Type B pancreatic cell (in vitro differentiated cells): ENCODE measurements at places on chromosomes 5 and 9.

- DNase-seq, result no peak
Observed at GRCh38 chr9:111001526-111001925, 36.7 kb downstream of the LPAR1 start.

DNA sequence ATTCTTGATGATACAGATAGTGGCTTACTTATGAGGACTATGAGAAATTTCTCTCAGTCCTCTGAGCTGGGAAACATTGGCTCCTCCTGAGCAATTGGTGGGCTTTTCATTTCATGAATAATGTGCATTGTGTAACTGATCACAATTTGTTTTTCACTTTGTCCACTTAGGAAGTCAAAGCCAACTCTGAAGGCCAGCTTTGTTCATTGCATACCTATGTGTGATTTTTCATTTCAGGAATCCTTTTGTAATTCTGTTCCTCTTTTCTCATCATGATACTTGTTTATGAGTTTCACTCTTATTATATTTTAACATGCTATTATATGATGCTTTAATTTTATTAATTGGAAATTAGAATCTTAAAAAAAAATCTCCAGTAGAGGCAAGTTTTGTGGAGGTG, 483.0 kb downstream of the EBF1 start:
- DNase-seq, result no peak

GRCh38 chr5:122858451-122858850, 13.0 kb downstream of the SNX24 start:
- DNase-seq, result no peak

DNA sequence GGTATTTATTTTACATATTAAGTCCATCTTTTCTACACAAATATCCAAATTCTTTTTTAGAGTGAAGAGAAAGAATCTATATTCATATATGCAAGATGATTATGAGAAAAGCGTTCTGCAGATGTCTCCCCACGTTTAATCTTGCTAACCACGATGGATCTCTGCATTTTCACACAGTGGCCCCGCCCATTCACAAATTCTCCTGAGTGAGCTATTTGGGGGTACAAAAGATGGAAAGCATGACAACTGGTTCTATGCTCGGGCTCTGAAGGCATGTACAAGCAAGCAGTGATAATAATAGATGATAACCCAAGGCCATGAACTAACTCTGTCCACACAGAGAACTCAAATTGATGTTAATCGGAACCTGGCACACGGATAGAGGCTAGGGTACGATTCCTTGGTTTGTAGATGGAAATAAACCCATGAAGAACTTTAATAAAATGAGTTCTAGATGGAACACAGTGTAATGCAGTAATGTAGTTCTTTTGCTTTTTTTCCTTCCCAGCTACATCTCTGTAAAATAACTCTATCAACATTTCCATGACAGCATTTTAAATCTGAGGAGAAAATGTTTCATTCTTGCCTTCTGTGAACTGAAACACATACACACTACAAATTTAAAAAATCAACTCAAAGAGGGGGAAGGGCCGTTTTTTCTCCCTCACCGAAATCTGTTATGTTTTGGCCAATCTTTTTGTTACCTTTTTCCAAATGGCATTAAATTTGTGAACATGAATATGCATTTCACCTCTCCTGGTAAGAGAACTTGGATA, 851.7 kb upstream of the DMAC1 start:
- no peak for DNase-seq

DNA sequence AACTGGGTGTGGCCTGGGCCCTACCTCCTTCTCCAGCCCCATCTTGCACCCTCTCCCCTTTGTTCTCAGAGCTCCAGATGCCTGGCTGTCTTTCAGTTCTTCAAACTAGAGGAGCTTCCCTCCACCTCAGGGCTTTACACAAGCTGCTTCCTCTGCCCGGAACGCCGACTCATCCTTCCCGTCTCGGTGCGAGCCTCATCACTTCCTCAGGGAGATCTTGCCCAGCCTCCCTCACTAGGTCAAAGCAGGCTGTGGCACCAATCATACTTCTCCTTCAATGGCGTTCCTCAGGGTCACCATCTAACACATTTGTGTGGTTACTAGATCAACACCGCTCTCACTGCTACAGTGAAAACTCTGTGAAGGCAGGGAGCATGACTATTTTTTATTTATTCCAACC, 56.2 kb upstream of the ZSWIM6 start:
- no peak for DNase-seq

GRCh38 chr5:169668732-169669131, 31.7 kb downstream of the DOCK2 start:
- no peak for DNase-seq

GRCh38 chr5:74595143-74595925, 45.2 kb downstream of the ENC1 start:
- no peak for DNase-seq

DNA sequence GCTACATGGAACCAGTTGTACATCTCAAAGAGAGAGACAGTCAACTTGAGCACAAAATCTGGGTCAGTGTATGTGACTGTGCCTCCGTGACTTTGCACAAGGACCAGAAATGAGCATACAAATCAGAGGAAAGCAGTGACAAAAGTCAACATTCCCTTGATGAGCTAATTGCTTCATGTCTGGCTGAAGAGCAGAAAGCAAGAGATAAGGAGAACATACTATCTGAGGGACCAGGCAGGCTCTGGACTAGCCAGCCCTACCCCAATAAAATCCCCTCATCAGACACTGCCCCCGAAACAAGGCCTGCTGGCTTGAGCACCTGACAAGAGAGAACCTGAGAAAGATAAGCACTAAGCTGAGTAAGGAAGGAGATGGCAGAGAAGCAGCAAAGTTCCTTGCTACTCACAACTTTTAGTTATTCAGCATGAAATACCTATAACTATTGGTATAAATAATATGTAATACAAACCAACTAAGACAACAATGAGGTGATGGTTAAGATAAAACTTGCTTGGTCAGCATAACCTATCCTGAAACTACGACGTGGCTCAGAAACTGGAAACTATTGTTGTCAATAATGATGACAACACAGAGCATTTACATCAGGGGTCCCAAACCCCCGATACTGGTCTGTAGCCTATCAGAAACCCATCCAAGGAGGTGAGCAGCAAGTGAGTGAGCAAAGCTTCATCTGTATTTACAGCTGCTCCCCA, 9.5 kb downstream of the SIL1 start:
- DNase-seq, result no peak

DNA sequence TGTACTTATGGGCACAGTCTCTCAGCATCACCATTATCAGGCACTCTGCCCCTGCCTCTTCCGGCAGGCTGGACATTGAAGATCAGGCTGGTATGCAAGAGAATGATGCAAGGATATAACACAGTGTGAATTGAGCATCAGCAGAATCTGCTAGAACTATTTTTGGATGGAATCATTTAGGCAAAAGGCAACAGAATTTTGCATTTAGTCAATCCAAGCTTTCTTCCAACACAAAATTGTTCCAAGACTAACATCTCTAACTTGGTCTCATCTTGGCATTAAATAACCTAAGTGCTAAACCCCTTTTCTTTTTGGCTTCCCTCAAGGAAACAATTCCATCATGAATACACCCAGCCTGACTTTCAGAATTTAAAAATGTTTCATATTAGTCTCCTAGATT, 339.9 kb downstream of the PRELID2 start:
- no peak for DNase-seq

GRCh38 chr5:156920042-156920860, 42.8 kb downstream of the TIMD4 start:
- DNase-seq, result no peak

DNA sequence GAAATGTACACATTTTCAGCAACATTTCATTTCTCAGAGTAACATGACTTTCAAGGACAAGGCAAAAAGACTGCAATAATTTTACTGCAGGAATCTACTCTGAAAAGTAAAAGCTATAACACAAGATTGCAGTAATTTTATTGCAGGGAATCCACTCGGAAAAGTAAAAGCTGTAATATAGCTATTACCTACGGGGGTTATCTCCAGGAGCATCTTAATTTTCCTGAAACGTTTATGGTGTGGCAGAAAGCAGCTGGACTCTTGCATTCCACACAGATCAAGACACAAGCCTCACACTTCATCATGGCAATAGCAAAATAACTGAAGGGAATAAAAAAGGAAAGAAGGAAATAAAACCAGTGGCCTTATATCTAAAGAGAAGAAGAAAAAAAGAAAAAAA, 171.2 kb downstream of the TSSK1B start:
- DNase-seq, result no peak

DNA sequence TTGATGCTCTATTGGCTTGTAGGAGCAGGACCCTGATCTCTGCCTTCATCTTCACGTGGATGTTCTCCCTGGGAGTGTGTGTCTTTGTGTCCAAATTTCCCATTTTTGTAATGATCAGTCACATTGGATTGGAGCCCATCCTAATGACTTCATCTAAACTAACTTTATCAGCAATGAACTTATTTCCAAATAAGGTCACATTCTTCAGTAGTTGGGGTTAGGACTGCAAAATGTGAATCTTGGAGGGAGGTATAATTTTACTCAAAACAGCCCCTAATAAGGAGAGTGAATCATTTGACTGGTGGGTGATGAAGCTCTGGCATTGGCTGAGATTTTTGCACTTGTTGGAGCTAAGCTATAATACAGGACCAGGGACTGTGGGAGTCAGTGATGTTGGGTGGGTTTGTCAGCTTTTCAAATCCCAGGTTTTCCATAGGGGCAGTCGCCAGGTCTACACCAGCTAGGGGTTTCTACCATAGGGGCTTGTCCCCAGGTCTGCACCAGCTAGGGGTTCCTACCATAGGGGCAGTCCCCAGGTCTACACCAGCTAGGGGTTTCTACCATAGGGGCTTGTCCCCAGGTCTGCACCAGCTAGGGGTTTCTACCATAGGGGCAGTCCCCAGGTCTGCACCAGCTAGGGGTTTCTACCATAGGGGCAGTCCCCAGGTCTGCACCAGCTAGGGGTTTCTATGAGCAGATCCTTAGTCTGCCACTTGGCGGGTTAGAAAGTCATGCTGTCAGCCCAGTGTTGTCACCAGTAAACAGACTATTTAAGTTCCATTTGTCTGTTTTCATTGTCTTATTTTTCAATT, 382.6 kb upstream of the DAP start:
- no peak for DNase-seq

DNA sequence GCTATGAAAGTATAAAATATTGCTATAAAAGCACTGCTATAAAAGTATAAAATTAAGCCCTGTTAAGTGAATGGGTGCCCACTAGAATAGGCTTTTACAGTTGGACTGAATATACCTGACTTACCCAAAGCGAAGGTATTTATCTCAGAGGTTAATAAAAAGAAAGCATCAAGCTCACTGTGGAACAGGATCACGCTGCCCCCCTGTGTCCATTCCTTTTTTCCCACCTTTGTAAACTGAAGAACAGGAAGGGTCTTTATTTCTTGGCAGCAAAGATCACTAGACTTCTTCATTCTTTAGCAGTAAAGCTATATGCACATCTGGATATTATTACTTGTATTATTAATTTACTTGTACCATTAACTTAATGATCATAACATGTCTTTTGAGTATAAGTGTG, 22.1 kb upstream of the PLPP6 start:
- DNase-seq, result no peak

DNA sequence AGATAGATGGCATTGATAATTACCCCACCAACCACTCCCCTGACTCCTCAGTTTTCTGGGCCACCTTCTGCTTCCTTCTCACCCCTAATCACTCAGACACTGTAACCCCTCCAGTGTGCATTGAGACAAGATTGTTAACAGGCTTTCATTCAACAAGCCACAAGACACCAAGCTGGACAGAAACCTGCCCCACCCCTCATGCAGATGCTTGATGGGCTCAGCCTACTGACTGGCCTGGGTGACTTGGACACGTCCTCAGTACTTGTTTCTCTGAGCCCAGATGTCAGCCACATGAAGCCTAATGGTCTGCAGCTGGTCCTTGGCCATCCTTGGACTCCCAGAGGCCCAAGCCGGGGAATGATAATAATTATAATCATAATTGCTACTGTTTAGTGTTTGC, 71.4 kb upstream of the SMIM23 start:
- peak; percentile 52 for DNase-seq

DNA sequence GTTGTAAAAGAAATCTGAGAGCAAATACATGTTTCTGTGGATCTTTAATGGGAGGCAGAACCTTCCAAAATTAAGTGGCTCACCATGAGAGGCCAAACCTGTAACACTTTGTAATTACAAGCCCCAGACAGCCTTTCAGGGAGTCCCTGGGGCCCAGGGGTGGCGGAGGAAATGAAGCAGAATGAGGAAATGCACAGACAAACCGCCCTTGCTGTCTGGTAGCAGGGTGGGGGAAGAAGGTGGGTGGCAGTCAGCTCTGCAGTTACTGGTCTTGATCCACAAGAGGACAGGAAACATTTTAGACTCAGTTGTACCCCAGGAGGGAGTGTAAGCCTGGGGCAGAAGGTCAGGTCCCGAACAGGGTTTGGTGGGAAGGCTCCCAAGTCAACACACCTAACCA, 6.5 kb downstream of the ARL14EPL start:
- DNase-seq, result no peak

GRCh38 chr9:16716601-16717000, 153.9 kb downstream of the BNC2 start:
- DNase-seq, result no peak

- no peak for DNase-seq
Observed at GRCh38 chr5:6649681-6650080, 16.4 kb downstream of the SRD5A1 start.

DNA sequence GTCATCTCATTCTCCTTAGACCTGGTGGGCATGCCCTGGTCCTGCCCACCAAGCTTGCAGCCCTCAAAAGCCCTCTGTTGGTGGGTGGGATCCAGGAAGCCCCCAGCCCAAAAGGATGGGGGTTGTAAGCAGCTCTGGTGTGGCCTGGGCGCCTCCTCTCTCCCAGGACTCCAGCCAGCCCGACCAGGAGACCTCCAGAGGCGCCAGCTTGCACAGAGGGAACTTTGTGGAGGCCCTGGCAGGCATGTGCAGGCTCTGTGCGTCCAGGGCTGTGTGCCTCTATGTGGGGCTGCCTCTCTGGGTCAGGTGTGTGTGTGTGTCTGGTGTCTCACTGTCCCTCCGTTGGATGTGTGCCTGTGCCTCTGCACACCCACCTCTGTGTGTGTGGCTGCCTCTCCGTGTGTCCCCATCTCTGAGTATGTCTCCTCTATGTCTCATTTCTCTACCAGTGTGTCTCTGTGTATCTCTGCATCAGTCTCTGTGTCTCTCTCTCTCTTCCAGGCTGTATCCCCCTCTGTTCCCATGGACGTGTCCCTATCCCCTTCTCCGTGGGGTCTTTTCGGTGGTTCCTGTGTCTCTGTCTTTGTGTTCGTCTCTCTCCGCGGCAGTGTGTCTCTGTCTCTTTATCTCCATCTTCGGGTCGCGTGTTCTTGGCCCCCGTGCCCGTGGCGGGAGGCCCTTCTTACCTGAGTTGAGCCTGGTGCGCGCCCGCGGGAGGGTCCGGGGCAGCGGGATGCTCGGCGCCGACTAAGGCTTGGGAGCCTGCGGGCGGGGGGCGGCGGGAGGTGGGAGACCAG, 501 bp downstream of the ENHO start:
- DNase-seq, result no peak
